Stimulated activated CD8-positive, alpha-beta memory T cell treated with anti-CD3 and anti-CD28 coated beads, Interleukin-4, amount 100 ng/mL, for 4 hours (primary cell): ENCODE measurements at places on chromosomes 5 and 9.

DNA sequence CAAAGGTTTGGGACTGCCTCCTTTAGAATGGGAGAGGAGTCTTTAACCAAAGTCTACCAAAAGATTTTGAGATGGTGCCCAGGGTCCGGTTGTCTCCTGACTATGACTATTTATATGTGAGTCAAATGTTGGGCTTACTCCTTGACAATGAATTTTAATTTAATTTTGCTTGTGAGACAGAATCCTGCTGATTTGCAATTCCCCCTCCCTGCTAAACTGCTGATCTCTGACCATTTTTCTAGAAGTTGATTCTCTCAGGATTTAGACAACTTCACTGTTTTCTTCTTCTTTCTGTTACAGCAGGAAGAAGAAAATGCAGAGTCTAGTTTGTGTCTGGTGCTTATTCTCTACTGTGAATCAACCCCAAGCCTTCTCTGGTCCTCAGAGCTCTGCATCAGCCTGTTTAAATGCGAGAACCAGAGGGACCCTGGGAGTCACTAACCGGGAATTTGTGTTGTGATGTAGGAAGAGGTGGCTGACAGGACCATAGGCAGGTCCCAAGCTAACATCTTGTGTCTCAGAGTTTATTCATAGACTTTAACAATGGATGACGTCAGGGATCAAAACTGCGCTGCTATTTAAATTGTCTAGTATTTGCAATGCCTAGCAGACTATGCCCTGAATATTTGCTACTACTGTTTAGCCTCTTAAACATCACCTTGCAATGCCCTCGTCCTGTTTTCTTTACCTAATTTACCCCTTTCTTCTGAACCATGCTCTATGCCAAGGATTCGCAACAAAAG, 124.0 kb upstream of the TAF11L2 start:
- no peak for DNase-seq

- no peak for DNase-seq
These were observed 39.6 kb upstream of the IDNK start for GRCh38 chr9:83583151-83584014.

DNA sequence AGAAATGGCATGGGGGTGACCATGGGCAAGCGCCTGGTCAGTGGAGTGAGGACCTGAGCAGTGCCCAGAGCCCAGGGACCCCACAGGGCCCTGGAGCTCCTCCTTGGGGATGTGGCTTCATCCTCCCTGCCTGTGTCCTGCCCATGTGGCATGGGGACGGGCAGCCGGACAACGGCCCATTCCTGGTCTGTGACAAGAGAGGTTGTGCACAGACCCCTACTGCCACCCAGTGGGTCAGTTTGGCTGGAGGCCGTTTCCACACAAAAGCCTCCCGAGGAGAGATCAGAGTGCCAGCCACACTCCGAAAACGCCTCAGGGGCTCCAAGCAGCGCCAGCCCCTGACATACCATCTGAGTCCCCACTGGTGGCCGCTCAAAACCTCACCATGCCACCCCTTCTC, 19.8 kb downstream of the SLC6A18 start:
- DNase-seq, result no peak

DNA sequence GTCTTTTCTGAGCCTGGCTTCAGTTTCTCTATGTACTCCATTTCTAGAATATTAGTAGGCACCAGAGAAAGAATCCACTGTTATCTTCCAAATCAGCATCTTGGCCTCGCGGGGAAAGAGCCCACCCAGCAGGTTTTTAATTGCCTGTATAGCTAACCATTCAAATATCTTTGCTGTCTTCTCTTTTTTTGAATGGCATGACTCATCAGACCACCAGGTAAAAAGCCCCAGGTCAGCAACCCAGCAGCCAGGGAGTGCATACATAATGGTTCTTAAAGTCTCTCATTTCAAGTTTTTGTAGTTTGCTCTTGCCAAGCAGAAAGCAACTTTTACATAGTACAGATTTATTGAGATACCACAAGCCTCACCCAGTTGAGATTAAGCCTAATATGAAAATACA, 50.7 kb downstream of the TMEM167A start:
- DNase-seq, result no peak

GRCh38 chr9:36113999-36114398, 22.5 kb upstream of the GLIPR2 start:
- no peak for DNase-seq

- DNase-seq, result no peak
These were observed 118.0 kb upstream of the PHYKPL start for GRCh38 chr5:178350361-178351220.

- no peak for DNase-seq
These were observed 5.7 kb upstream of the SYK start for GRCh38 chr9:90795871-90796317.

GRCh38 chr5:75320371-75320770, 16.6 kb upstream of the HMGCR start:
- no peak for DNase-seq

DNA sequence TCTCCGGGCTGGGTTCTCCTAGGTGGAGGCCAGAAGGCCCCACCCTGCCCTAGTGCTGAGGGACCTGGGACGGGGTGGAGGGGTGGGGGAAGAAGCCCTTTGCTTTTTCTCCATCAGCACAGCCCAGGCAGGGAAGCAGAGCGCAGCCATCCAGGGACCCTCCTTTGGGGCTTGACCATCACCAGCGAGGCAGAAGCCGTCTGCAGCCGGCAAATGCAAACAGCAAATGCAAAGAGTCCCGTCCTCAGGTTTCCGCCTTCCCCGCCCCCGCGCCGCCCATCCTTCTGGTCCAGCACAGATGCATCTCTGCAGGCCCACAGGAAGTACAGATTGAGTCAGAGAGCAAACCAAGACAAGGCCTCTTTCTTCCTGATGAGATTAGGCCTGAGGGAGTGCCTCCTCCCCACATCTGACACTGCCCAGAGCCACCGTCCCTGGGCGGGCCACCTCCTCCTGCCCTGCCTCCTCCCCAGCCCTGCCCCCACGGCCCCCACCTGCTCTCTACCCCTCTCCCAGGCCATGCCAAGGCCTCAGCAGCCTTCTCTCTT, 23.4 kb downstream of the CORO2A start:
- DNase-seq, result peak; percentile 9

GRCh38 chr5:74529101-74529500, 111.4 kb downstream of the ENC1 start:
- DNase-seq, result no peak

DNA sequence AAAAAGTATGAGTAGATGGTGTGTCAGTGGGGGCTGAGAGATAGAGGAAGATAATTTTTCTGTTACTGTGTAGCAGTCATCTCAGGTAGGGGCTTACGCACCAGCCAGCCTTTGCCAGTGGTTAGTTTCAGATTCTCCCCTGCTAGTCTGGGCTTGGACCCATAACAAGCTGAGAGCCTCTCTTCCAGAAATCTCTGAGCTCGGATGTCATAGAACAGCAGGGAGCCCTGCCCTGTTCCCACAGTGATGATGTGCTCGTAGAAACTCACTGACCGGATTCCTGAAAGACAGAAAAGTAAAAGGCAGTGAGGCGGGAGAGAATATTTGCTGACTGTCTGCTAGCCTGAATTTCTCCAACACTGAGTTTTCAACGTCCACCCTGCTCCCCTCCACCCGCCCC, 37.2 kb downstream of the DCAF12 start:
- DNase-seq, result no peak

DNA sequence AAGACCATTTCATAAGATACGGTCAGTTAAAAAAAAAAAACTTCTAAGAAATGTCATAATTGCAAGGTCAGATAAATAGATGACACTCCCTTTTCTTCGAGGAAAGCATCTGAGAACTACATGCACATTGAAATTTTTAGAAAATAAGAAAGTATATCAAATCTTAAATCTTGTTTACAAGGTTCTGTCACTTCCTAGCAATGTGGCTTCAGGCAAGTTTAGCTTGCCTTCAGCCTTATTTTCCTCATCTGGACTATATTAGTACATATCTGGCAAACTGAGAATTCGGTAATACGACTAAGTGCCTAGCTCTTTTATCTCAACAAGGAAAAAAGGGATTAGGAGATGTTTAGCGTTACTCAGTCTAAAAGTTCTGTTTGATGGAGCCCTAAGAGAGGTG, 32.5 kb upstream of the OR2K2 start:
- DNase-seq, result no peak

DNA sequence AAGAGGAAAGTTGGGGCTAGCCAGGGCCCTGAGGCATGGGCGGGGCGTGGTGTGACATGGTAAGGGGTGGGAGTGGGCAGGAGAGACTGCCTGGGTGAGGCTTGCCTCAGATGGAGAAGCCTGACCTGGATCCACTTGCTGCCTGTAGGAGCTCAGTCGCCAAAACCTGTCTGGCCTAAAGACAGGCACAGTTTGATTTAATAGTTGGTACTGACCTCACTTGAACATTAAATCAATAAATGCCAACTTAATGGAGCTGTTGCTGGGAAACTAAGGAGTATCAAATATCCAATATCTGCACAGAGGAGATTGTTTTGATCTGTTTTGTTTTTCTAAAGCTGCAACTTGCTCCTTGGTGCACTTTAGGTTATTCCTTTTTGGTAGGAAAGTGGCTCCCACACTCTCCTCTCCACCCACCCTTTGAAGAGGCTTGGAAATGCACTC, 86.4 kb downstream of the RCL1 start:
- DNase-seq, result no peak

DNA sequence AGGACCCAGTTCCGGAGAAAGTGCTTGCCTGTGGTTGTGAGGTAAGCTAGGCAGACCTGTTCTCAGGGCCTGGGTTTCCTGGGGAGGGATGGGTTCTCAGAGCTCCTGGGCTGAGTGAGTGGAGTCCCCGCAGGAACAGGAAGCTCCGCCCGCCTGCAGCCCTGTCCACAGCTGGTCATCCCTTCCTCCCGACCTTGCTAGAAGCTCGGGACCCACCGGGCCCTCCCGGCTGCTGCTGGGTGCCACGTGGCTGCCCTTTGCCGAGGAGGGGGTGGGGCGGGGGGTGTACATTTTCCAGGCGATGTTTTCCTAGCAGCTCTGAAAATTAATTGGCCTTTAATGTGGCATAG, 198.1 kb downstream of the C9orf50 start:
- DNase-seq, result no peak

GRCh38 chr5:117731446-117731845, 1156.8 kb upstream of the SEMA6A start:
- no peak for DNase-seq

DNA sequence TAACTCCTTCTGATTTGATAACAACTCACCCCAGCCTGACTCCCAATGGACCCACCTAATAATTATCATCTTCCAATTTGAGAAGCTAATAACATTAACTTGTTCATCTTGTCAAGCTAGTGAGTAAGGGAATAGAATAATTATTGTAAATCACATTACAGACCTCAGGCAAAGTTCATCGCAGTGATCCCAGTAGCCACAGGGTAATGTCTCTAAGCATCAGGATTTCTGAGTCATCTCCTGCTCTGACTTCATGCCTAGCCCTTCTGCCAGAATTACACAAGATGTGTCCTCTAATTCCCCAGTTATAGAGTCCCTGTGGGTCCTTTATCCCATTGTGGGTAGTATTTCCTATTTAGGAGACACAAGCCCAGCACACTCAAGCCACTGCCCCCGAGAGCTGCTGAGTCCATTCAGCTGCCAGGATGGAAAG, 365.7 kb downstream of the DEPDC1B start:
- no peak for DNase-seq

- DNase-seq, result no peak
These were observed 32.8 kb downstream of the PLAC8L1 start for GRCh38 chr5:146072595-146072994.

- no peak for DNase-seq
These were observed 166.6 kb downstream of the SMARCA2 start for GRCh38 chr9:2181792-2182191.

GRCh38 chr5:154117050-154117449, 73.5 kb upstream of the GALNT10 start:
- no peak for DNase-seq

- no peak for DNase-seq
These were observed 39.2 kb downstream of the CFAP90 start for GRCh38 chr5:7811715-7812114.

- no peak for DNase-seq
These were observed 1767.7 kb downstream of the EFNA5 start for GRCh38 chr5:105903069-105903468.

GRCh38 chr5:143201589-143201988, 201.9 kb downstream of the NR3C1 start:
- no peak for DNase-seq

GRCh38 chr5:113280541-113280940, 154.2 kb downstream of the TSSK1B start:
- no peak for DNase-seq

GRCh38 chr5:15718421-15719179, 218.6 kb downstream of the FBXL7 start:
- DNase-seq, result no peak

DNA sequence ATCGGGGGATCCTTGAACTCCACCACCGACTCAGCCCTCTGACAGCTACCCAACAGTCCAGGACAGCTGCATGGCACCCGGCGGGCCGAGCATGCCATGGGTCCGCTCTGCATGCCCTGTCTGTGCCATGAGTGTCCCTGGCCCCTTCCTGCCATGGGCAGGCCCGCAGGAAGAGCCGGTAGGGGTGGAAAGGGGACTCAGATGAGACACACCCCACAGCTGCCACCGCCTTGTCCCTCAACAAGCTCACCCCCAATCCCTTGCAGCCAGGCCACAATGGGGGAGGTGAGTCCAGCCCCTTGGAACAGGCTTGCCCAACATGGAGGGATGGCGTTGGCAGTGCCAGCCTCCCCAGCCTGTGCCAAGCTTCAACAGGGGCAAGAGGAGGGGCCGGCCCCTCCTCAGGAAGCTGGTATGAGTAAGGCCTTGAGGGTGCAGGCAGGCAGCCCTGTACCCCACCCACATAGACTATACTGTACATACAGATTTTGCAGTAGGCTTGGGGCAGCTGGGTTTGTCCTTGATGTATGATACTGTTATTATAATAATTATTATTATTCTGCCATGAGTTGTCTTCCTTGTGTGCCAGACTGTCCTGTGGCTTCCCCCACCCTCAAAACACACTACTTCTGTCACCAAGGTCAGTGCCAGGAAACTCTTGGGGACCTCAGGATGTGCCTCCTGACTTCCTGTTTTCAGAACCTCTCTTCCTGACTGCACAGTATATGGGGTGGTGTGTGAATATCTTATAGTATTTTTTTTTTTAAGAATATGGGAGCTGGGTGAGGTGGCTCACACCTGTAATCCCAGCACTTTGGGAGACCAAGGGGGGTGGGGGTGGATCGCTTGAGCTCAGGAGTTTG, 12.0 kb upstream of the SLC34A1 start:
- no peak for DNase-seq

DNA sequence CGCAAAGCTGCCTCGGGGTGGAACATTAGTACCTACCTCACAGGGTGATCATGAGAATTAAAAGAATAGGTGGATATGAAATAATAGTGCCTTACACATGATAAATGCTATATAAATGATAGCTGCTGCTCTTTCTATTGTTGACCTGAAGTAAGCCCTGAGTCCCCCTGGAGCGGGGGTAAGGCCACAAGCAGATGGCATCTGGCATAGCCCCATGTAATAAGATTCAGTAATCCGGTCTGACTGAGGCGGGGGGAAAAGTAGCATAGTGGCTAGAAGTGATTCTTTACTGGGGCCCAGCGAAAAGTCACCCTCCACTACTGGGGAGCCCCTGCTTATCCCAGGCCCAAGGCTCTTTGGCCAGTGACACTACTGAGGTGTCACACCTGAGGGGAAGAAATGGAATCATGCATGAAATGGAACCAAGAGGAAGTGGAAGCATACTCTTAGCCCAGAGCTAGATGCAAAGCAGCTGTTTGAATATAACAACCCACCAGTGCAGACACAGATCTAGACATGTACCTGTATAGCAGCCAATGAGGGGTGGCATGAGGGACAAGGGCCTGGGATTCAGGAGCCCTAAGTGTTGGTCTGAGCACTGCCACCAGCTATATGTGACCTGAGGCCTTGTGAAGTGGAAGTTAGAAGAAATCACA, 16.1 kb upstream of the FGFR4 start:
- no peak for DNase-seq

GRCh38 chr5:68438876-68439275, 223.3 kb downstream of the PIK3R1 start:
- no peak for DNase-seq
